ENCODE measurements at places on chromosomes 7 and 10.

DNA sequence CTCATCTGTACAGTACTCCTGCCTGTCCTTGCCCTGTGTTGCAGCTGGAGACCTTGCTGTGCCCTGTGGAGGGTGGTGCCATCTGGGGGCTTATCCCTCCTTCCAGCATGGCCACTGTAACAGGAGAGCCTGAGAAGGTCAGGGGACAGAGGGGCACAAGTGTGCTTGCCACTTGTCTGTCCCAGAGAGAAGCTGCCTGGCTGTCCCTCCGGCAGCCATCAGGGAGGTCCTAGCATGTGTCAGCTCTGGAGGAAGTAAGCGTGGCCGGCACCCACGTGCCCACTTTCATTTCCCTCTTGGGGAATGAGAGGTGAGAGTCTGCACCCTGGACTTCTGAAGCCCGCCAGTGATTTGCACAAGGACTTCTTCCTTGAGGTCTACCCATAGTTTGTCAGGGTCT is 97.0 kb upstream of the PPIF start:
- DNase-seq, result no peak

- no peak for DNase-seq
Observed at GRCh38 chr10:11131112-11131639, 113.5 kb downstream of the CELF2 start.

GRCh38 chr10:116274064-116274904 is 1.3 kb upstream of the GFRA1 start:
- DNase-seq, result no peak

GRCh38 chr10:77537071-77537470 is 100.5 kb downstream of the KCNMA1 start:
- no peak for DNase-seq

GRCh38 chr7:151599401-151600227 is 79.9 kb upstream of the RHEB start:
- DNase-seq, result no peak

- DNase-seq, result no peak
Observed at GRCh38 chr10:122244001-122244975, 26.8 kb upstream of the BTBD16 start.

DNA sequence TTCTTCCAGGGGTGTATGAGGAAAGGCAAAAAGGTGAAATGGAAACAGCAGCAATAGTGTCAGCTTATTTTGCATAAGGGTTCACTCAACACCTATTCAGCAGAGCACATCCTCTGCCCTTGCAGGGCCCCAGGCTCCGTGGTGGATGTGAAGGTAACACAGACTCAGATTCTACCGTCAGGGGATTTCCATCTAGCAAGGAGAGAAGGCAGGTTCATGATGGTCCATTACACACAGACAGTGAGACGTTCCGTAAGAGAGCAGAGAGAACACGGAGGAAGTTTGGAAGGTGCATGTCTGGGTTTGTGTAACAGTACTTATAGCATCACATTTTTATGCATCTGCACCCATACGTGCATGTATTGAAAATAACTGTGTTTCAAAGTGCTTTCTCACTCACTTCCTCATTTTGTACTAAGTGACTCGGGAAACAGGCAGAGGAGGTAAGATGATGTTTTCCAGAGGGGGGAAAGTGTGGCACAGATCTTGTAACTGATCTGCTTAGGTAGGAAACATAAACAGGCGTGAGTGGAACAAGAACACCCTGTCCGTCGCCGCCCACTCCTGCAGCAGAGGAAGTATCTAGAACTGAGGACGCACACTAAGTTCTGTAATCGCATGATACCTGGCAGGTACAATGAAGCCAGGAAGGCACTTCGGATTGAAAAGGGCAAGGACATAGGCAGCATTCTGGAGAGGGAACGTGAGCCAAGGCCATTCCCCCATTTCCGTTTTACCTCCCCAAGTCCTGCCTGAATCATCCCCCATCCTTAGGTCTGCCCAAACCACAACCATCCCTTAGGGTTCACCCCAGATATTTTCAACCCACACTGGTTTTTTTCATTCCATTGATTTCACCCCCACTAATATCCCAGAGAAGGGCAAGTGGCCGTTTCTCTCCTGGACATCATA is 1.0 kb upstream of the ENO4 start:
- DNase-seq, result no peak

All from COR-L47 (cell line).